ENCODE measurements at places on chromosomes 5 and 9. TPM values are rescaled to one million over a fixed set of nuclear protein-coding genes. Genes with fewer than 3 reads are reported as not detected.

The TSSK1B gene
- total RNA-seq: 1.2 TPM

GRCh38 chr5:15669826-15670225 is 169.8 kb downstream of the FBXL7 start:
- no peak for DNase-seq

The HAVCR1 gene
- 0.90 TPM for total RNA-seq

DNA sequence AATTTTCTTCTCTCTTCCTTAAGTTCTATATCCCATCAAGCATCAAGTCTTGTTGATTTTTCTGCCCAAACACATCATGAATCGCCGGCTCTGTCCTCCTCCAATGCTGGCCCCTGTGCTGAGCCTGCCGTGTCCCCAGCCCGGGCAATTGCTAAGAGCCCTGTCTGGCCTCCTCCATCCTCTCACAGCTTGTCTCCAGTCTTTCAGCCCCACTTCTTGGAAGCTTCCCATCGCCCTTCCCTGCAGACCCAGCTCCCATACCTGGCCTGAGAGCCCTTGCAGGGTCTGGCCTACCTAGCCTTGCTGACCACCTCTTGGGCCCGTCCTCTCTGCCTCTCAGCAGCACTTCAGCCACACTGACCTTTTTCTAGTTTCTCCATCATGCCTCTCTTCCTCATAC is 61.9 kb downstream of the COL15A1 start:
- no peak for DNase-seq

DNA sequence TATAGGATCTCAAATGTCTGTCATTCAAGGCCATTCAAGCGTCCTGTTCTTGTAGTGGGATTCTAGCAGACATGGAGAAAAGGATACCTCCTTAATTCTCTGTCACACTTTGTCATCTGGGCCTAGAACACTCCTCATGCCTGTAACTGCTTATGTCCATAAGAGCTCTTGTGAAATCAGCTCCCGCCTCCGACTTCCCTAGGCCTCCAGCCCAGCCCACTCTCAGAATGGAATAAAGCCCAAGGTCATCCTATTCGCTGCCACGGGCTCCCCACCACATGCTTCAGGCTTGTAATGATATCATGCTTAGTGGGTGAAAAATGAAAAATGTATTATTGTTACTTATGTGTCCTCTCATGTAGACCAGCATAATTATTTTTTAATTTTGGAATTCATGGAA is 632.5 kb downstream of the ISL1 start:
- DNase-seq: no peak

The GHR gene
- 34.6 TPM for total RNA-seq

GRCh38 chr5:176899946-176900779 is 1.0 kb upstream of the HK3 start:
- no peak for DNase-seq

DNA sequence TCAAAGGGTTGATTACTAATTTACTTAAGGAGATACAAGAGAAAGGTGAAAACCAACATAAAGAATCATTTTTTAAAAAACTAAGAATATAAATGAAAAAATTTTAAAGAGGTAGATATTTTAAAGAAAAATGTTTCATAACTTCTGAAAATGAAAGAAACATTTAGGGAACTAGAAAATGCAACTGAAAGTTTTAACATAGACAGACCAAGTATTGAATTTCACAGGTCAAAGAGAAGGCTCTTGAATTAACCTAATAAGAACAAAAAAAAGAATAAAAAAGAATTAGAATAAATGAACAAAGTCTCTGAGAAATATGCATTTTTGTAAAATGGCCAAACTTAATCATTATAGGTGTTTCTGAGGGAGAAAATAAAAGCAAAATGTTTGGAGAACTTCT is 16.1 kb upstream of the FAM174A start:
- no peak for DNase-seq

The TPPP gene
- 4.1 TPM for total RNA-seq

The LHX6 gene
- 2.2 TPM for total RNA-seq
